T-helper 2 cell (primary cell): ENCODE measurements at places on chromosomes 7 and 10.
A peak's percentile ranks its signal among the peaks of the same experiment; 100 is the strongest.

- peak; percentile 8 for DNase-seq
Observed at GRCh38 chr7:18345641-18346234, 149.8 kb upstream of the HDAC9 start.

DNA sequence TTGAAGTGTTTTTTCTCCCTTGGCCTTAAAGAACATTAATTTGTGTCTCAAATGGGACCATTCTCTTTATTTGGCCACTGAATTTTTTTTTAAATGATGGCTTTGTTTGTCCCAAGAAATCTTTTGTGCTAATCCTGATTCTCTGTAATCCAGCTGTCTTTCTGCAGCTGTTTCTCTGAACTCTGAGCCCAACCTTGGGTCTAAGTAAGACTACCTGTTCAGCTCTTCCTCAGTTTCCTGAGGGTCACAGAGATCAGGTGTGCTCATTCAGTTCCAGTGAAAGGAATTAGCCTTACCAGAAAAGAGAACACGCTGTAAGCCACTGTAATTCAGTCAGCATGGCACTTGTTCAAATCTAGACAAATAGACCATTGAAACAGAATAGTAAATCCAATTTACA lies 94.2 kb downstream of the ANKIB1 start:
- DNase-seq, result no peak

GRCh38 chr7:49443515-49443914 lies 329.9 kb upstream of the VWC2 start:
- no peak for DNase-seq

GRCh38 chr7:44743750-44744149 lies 4.9 kb upstream of the ZMIZ2 start:
- DNase-seq, result no peak
